ENCODE measurements at places on chromosomes 7 and 10.

GRCh38 chr7:76377186-76377918 lies 18.6 kb upstream of the YWHAG start:
- DNase-seq: peak; percentile 25

- no peak for DNase-seq
These were observed 14.1 kb downstream of the ZNF398 start for GRCh38 chr7:149161241-149161848.

- DNase-seq: no peak
These were observed 161.6 kb downstream of the CAMK1D start for GRCh38 chr10:12510984-12511383.

GRCh38 chr7:28854750-28855074 lies 103.4 kb downstream of the TRIL start:
- no peak for DNase-seq

DNA sequence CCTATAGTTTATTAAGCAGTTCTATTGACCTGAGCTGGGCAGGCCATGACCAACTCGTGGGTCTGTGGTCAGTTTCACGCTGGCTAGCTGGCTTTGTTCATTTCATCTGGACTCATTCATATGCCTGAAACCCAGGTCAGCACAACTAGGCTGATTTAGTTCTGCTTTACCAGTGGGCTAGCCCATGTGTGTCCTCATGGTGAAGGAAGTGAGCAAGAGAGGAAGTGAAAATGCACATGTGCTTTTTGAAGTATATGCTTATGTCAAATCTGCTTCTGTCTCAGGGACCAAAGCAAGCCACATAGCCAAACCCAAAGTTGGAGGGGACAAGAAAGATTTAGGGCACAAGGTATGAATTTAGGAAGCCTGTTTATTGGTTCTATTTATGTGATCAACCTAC lies 154.5 kb downstream of the RNF133 start:
- DNase-seq: no peak

DNA sequence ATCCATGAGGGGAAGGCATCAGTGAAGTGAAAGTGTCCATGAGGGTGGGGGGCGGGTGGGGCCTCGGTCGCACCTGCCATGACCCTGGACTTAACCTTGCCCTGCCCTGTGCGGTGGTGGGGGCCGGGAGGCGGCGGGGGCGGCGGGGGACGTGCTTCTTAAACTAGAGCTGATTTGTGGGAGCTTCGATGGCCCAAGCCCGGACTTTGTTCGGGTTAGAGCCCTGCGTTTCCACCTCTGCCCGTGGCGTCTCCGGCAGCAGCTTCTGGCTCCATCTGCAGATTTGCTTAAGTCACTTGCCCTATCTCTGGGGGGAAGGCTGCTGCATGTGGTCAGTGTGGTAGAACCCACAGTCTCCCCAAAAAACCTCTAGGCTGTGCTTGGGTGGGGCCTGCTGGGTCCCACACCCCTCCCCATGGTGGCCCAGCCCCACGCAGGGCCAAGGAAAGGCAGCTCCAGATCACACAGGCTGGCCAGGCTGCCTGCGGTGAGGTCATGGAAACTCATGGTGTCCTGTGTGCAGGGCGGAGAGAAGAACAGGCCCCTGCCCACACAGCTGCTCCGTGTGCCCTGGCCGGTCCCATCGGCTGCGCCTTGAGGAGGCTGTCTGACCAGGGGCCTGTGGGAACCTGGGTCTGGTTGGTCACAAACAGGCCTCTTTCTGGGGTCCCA lies 93.2 kb downstream of the INPP5A start:
- no peak for DNase-seq

DNA sequence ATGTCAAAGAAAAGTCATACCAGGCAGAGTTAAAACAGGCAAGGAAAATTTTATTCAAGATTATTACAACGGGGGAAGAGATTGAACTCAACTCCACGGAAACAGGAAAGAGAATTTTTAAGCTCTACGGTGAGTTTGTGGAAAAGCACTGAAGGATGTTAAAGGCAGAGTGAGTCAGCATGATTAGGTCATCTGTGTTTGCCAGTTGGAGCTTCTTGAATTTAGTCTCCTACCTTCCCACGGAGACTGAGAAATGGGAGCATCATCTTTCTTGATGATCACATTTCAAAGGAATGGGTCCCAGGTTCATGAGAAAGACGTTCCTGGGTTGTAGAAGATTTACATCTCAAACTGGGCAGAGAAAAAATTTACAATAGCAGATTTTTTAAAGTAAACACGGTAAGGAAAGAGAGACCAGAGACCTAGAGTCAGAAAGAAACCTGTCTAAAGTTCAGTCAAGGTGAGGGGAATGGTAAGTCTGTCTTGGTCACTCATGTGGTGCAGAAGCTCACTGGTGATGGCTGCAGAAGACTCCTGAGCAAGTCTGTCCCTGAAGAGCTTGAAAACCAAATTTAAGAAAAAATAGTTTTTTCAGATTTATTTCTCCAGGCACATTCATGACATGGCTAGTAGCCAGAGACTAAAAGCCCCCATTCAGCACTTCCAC lies 516.9 kb upstream of the LRRN3 start:
- DNase-seq: peak; percentile 37

Measured in DMS 273 treated with DMSO at 0.1 percent for 48 hours (cell line).